PC-3 (cell line): ENCODE measurements at places on chromosomes 2 and 18. TPM values are rescaled to one million over a fixed set of nuclear protein-coding genes. Genes with fewer than 3 reads are reported as not detected.

GRCh38 chr2:190569994-190570755, 35.7 kb upstream of the NEMP2 start:
- DNase-seq: no peak

DNA sequence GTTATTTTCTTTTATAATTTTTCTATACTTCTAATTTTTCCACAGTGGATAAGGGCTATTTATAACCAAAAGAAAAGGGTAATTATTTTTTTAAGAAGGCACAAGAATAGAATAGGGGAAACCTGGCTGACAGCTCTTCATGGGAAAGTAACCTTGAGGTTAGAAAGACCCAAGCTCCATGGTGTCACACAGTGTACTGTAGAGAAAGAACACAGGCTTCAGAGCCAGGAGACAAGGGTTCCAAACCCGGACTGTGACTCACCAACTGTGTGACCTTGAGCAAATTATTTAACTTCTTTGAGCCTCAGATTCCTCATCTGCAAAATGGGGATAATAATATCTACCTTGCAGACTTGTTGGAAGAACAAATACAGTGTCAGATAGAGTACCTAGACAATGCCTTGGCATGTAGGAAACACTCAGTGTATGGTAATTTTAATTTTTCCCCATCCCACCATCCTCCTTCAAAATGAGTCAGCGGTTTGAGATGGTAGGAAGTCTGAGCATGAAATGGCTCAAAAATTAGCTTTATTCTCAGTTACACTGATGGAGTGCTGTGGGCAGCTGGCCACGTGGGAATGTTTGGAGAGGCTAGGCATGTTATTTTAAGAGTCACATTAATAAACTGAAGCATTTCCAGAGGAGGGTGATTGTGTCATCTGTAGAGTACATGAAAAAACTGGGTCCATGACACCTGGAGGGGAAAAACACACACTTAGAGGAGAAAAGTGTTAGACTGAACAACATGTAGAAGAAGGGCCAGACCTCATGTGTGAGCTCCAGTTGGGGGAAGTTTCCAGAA, 36.7 kb downstream of the TMEM37 start:
- DNase-seq: no peak

DNA sequence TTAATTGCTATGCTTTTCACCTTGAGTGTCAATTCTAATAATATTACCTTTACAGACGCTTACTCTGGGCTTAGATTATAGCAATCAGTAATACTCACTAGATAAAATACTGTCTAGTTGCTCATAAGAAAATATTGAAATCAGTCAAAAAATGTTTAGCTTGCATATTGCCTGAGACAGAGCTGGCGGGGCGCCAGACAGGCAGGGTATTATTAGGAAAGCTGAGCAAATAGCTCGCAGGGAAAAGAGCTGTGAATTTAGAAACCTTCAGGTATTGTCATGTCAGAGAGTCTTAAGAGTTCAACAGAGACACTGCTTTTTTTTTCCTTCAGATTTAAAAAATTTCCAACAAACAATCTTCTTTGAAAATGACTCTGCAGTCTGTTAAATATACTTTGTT, 118.4 kb downstream of the MEIS1 start:
- DNase-seq: peak; percentile 40

DNA sequence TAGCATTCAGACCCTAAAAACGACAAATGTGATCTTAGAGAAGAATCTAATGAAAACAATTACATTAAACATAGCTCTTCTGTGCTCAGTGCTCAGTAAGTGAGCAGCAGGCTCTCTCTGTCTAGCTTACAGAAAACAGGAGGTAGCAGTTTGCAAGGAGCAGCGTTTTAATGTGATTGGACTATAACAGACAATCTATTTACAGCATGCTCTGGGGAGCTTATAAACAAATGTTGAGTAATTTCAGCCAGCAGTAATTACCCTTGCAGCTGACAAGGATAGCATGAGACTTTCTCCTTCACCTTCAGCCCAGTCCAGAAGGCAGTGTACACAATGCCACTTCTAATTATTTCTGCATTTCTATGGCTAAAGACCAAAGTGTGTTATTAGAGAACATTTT, 270.4 kb downstream of the FIGN start:
- no peak for DNase-seq

Gene MPHOSPH10
- total RNA-seq: 26.4 and 28.0 TPM in 2 replicates
